ENCODE measurements at places on chromosomes 5 and 9.
A peak's percentile ranks its signal among the peaks of the same experiment; 100 is the strongest.

- no peak for DNase-seq
Measured at GRCh38 chr5:122508623-122509022, 196.6 kb downstream of the SNCAIP start.

- DNase-seq: no peak
Measured at GRCh38 chr5:18932081-18932480, 1055.9 kb downstream of the CDH18 start.

- no peak for DNase-seq
Measured at GRCh38 chr5:11298877-11299276, 537.8 kb upstream of the DAP start.

DNA sequence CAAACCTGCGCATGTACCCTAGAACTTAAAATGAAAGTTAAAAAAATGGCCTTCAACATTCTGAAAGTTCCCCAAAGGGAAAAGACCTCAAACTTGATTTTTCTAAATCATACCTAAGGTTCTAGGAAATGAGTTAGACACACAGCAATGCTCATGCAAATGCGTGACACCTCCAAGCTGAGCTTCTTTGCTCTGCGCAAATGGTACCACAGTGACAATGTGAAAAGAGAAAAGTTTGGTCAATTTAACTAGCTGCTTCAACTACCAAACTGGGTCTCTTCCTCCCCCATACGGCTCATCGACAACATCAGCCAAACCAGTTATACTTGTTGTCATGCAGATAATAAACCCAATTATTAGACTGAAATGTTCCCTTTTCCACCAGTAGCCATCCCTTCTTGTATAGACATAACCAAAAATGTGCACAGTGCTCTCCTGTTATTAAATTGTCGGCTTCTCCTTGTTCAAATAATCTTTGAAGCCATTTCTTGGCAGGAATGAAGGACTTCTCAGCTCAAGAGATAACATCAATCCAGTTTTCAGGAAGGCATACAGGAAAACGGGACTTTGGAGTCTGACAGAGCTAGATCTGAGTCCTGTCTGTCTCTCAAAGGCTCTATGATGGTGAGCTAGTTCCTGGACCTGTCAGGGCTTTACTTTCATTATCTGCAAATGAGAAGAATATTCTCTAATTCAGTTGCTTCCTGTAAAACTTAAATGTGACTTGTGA, 185.6 kb upstream of the NR3C1 start:
- no peak for DNase-seq

GRCh38 chr9:136587944-136588662, 42.3 kb upstream of the NOTCH1 start:
- peak; percentile 28 for DNase-seq

DNA sequence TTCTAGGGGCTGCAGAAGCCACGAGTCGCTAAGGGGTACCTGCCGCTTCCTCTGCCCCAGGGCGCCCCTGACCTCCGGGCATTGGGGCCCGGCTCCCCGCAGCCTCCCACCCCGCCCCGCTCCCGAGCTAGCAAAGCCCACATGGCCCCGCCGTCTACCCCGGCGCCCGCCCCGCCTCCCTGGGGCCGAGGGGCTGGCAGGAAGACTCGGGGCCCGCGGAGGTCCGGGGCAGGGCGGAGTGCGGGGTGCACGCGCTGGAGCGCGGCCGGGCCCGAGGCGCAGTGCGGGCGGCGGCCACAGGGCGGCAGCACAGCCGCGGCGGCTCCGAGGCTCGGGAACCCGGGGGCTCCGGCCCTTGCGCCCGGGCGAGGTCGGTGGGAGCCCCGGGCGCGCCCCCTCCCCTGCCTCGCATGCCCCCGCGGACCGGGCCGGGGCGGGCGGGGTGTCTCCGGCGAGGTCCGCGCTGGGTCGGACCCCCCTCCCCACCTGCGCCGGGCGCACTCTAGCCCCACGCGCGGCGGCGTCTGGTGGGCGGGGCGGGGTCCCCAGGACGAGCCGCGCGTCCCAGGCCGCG, 6.7 kb downstream of the NRARP start:
- peak; percentile 34 for DNase-seq

DNA sequence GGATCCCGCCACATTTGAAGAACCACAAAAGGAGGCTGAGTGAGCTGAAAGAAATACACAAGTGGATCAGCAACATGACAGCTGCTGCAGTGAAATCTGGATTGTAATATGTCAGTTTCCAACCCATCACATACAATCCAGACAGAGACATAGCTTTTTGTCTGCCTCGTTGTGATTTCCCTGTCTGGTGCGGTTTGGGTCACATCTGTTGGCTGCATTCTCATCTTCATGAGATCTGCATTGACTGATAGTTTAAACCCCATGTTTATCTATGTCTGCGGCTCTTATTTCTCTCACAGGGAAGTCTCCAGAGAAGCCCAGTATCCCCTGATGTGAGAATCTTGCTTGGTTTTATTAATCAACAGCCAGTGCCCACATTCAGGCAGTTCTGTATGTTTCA, 403.1 kb upstream of the ZNF608 start:
- DNase-seq: no peak

DNA sequence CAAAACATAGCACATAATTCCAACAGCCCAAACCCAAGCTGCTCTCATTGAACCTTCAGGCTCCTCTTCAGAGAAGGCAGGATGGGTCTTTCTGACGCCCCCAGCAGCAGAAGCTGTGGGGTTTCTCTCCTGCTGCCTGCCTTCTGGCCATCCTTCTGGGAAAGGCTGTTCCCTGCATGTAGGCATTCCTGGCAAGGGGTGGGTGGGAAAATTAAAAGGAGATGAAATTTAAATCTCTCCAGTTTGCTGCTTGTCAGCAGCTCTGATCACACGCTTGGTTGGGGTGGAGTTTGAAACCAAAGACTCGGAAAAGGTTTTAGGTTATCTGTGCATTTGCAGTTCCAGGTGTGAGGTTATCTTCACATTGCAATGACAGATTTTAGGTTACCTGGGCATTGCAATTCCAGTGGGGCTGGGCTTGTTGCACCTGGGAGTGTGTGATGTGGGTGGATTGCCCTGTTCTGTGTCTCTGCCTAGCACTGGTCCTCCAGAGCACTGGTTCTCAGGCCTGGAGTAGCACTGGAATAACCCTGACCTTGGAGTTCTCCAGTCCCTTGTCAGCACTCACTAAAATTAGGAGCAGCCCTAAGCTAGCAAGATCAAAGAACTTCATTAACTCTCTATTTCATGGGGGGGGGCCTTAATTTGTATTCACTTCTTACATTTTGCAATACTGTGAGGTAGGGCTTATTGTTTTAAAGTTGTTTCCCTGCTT, 109.7 kb downstream of the PDZD2 start:
- no peak for DNase-seq

DNA sequence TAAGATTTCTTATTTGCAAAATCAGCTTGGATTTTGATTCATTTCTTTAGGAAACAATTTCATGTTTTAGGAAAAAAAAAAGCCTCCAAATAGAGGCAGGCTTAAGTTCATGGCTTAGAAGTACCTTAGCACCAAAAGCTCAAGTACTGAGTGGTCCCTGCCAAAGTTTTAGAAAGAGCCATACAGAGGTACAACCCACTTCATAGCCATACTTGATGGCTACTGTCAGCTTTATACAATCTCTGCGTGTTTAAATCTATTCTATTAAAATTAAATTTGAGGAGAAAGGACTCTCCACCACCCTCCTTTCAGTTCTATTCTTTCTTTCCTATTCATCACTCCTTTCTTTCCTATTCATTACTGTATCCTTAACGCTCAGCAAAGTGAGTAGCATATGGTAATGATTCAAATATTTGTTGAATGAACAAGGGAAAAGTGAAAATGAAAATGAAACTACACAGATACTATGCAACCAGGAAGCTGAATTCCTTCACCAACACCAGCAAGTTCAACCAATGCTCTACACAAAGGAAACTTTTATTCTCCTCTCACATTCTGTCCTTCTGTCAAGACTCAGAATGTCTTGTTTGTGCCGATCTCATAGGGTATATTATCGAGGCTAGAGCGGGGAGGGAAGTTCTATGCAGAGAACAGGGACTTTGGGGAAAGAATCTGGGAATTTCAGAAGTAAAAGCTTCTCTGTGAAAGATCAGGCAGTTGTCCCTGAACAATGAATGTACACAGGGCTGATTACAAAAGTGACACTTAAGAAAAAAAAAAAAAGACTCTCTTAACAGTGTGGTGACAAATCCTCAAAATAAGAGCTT, 138.6 kb upstream of the SPEF2 start:
- DNase-seq: peak; percentile 64

GRCh38 chr9:3035579-3036332, 191.9 kb upstream of the PUM3 start:
- DNase-seq: no peak

DNA sequence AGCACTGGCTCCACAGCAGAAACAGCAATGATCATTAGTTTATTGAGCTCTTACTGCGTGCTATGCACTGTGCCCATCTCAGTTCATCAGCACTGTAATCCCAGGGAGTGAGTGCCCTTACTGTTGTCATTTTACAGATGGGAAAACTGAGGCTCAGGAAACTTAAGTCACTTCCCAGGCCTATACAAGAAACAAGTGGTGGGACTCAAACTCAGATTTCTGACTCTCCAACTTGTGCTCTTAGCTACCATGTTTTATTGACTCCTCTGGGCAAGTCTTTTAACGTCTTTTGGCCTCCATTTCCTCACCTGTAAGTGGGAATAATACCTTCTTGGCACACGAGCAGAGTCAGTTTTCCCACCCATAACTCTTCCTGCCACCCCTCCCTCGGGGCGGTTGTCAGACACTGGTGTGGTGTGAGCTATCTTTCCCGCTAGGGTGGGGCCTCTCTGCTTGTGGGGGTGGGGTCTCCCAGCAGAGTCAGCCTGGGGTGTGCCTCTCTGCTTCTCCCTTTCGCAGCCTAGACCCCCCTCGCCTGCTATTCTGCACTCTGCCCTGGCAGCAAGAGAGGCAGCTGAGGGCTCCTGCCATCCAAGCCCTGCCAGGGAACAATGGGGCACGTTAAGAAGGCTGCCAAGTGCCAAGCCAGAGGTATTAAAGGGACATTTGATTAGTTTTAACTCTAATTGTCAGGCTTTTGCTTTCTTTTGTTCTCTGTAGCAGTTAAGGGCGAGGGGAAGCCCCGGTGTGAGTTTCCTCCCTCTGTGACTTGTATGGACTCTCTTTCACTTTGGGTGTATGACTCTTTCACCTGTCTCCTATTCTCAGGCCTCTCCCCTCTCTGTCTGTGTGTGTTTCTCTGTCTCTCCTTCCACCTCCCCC, 12.1 kb downstream of the GALNT10 start:
- no peak for DNase-seq

GRCh38 chr5:96072138-96072790, 110.6 kb upstream of the ELL2 start:
- DNase-seq: no peak

Measured in cardiac fibroblast (primary cell).